8988T (cell line): ENCODE measurements at places on chromosomes 6 and 20.

DNA sequence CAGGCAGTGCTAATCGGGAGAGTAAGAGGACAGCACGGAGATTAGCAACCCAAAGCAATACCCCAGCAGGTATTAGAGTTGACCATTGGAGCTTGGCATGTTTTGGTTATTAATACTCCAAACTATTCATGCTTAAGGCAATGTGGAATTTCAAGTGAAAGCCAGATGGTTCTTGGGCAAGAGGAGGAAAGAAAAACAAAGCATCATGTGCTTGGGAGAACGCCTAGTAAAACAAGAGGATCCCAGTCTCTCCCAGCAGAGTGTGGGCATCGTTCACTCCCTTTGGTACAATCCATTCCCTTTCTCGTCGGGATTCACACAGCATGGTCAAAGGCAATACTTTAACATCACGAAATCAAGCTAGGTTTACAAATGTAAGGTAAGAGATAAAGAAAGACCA lies 349.8 kb downstream of the PRKN start:
- no peak for DNase-seq

GRCh38 chr6:44701637-44702101 lies 314.2 kb downstream of the CDC5L start:
- DNase-seq, result no peak

GRCh38 chr6:33095681-33096080 lies 19.9 kb downstream of the HLA-DPB1 start:
- DNase-seq, result no peak

GRCh38 chr6:136226674-136227377 lies 23.3 kb downstream of the MTFR2 start:
- no peak for DNase-seq

- DNase-seq, result no peak
Observed at GRCh38 chr6:127403636-127404035, 55.6 kb downstream of the KIAA0408 start.

DNA sequence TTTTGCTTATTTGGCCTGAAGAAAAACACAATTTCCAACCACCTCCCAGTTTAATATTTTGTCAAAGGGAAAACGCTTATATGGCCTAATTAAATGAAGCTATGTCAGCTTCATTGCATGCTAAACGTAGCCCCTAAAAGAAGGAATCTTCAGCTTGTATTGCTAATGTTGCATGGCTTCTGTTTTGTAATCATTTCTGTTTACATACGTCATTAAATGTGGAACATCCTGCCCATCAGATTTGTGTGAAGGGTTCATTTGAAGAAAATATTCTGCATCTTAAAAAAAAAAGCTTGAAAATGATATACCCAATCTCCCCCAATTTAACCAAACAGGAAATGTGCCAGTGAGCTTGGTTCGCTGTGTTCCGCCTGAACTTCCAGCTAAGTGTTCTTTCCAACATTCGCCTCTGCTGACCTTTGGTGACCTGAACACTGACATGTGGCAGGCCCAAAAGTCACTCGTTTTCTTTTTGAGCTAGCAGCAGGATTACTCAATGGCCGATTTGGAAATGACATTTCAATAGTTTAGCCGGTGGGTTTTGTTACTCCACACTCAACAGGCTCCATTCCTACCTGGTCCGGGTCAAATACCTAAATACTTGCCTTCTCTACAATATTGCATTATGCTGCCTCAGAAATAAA lies 12.7 kb upstream of the SIRT5 start:
- DNase-seq, result no peak

GRCh38 chr6:1553562-1554083 lies 56.1 kb upstream of the FOXC1 start:
- no peak for DNase-seq
